ENCODE measurements at places on chromosomes 7 and 10. TPM values are rescaled to one million over a fixed set of nuclear protein-coding genes. Genes with fewer than 3 reads are reported as not detected.

INHBA gene
- total RNA-seq, result 4.2 TPM

NMT2 gene
- 43.0 TPM for total RNA-seq

MMP21 gene
- total RNA-seq, result 1.1 TPM

ZNF316 gene
- total RNA-seq, result 15.8 TPM

SLC29A4 gene
- 1.4 TPM for total RNA-seq

AKR1C4 gene
- 0.09 TPM for total RNA-seq

CFAP69 gene
- total RNA-seq, result 3.0 TPM

ANKRD1 gene
- 92.0 TPM for total RNA-seq

WDFY4 gene
- total RNA-seq, result 0.11 TPM

GNGT1 gene
- not detected for total RNA-seq

PAPOLB gene
- total RNA-seq, result 0.11 TPM

ADK gene
- 8.2 TPM for total RNA-seq

GPR141 gene
- not detected for total RNA-seq

CCDC136 gene
- 0.33 TPM for total RNA-seq

LRRC17 gene
- total RNA-seq, result 0.43 TPM

RBP4 gene
- total RNA-seq, result not detected

GGCT gene
- 22.3 TPM for total RNA-seq
